ENCODE measurements at places on chromosomes 2 and 18.
A peak's percentile ranks its signal among the peaks of the same experiment; 100 is the strongest.

GRCh38 chr2:196750977-196751631 is 48.4 kb downstream of the GTF3C3 start:
- peak; percentile 79 for DNase-seq

- no peak for DNase-seq
These were observed 22.8 kb upstream of the LYPD1 start for GRCh38 chr2:132692816-132693215.

DNA sequence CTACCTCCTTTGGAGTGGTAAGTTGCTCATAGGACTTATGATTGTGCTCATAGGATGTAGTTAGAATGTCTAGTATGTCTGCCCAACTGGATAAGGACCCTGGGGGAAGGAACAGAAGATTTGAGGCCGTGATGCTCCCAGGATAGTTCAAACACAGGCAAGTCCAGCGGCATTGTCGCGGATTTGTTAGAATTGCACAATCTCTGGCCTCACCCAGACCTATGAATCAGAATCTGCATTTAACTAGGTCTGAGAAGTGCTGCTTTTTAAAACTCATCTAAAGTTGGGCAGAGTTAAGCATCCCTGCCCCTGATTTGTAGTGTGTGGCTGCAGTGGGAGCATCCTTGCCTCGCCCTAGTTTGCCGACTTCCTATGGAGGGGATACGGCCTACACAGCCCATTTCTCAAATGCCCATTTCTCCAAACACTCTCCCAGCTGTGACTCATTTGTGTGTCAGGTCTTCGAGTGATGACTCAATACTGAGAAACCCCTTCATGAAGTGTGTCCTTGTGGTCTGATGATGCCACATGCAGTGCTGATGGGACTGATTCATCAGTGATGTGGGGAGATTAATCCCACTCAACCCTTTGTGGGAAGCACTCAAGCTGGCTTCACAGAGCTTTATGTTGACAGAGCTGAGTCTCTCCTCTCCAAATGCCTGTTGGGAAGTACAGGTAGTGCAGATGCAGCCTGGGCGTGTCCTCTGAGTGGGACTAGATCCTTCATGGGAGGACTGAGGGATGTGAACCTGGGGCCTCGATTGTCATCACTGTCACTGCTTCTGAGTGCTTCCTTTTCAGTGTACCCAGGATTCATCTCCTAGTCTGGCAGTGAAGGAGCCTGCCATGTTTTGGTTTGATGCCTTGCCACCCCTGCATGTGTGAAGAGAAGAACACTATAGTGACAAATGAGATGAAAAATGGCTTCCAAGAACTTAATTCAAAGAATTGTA is 18.7 kb downstream of the SMIM21 start:
- DNase-seq, result no peak

DNA sequence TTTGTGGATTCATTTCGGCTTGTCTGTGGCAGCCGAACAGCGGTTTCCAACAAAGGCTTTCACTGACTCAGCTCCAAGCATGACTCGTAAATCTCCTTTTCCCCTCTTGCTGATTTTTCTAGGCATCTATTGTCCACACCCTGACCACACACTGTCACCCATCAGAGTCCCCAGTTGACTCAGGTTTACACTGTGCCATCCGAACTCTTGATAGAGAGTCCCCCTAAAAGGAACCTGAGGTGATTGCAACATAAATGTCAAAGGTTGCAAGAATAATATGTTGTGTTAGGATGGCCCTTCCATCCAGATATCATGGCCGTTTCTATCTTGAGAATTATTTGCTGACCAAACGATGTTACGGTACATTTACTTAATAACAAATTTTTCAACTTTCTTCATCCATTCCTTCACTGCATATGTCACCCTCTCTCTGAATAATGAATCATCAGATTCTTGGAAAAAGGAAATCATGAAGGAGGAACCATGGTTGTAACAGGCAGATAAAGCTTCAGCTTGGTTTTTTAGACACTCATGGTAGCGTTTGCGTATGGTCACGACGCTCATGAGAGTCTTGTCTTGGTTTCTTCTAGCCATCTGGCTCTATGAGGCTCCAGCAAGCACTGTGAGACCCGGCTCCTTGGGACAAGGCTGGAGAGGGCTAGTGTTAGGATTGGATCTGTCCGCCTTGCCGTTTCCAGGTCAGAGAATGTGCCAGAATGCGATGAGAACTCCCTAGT is 72.1 kb downstream of the NPAS2 start:
- peak; percentile 24 for DNase-seq

GRCh38 chr18:39208729-39209128 is 1643.1 kb upstream of the CELF4 start:
- DNase-seq, result peak; percentile 22

DNA sequence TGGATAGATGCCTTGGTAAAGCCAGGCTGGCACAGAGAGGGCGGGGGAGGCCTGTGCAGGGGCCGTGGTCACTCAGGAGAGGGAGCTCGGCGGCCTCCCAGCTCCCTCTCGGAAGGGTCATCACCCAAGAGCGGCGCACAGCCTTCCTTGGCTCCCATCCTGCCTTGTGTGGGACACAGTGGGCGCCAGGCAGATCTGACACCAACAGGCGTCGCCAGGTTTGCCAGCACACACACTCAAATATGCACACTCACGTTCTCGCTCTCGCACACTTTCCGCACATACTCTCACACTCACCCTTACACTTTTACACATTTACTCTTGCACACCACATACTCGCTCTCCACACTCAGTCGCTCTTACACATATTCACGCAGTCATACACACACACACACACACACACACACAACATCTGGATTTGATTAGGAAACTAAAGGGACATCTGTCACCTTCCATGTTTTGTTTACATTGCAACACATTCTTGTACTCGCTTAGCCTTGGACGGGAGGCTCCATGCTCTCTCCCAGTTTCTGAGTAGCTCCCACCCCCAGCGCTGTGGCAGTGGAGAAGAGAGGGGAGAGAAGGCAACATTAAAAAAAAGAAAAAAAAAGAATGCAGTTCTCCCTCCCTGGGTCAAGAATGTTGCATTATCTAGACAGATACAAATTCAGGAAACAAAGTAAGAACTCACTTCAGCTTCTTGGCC is 10.5 kb downstream of the CHMP1B start:
- no peak for DNase-seq

DNA sequence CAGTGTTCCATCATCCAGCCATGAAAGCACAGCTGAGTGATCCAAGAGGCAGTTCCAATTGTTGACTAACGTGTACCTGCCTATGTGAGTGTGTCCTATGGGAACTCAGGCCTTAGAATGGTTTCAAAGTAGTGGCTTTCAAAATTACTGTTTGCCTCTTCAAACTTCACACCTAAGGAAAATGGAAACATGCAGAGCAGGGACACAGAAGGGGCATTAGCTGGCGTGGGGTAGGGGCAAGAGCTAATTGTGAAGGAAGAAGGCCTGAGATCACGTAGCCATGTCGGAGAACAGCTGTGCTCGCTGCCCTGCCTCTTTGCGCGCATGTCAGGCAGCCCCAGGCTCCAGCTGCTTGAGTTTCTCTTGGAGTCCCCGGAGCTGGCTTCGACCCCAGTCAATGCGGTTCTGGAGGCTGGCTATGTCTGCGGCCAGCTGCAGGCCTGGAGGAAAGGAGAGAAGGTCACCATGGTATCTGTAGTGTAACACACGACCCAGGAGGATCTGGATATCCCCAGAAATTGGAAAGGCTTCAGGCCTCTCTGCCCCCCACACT is 3.8 kb upstream of the IMP4 start:
- no peak for DNase-seq

- no peak for DNase-seq
These were observed 45.6 kb downstream of the ONECUT2 start for GRCh38 chr18:57480733-57481132.

Measured in suppressor macrophage (primary cell).